ENCODE measurements at places on chromosomes 1 and 21.

GRCh38 chr1:201360486-201360885, 17.0 kb downstream of the TNNT2 start:
- no peak for DNase-seq

GRCh38 chr1:1196431-1197187, 9.8 kb downstream of the TNFRSF18 start:
- DNase-seq, result no peak

DNA sequence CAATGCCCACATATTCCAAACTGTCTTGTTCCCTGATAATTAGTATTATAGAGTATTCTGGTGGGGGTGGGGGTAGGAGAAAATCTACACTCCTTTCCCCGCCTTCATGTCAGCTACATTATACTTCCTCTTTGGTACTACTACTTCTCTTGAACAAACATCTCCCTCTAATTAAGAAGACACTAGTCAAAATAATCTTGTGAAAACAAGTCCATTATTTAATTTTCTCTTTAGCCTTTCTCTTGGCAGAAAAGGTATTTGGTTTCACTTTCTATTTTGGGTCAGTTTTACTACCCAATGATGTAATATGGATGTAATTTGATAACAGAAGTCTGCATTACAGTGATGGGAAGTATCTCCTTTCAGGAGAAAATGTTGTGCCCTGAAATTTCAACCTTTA, 22.5 kb downstream of the NTMT2 start:
- no peak for DNase-seq

- DNase-seq, result no peak
Measured at GRCh38 chr21:41768437-41769042, 1.7 kb upstream of the RIPK4 start.

DNA sequence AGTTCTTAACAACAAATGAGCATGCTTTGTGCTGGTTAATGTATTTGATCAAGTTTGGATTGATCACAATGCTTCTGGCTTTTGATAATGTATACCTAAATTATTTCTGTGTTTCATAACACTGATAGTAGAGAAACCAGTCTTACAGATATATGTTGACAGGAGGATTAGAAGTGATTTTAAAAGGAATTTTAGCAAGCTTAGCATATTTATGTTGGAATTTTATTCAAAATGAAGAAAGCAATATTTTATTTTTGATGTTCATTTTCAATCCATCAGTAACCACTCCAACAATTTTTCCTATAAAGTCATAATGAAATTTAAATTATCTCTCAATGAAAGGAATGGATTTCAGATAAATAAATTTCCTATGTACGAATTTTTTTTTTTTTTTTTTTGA, 291.8 kb downstream of the HHIPL2 start:
- no peak for DNase-seq

DNA sequence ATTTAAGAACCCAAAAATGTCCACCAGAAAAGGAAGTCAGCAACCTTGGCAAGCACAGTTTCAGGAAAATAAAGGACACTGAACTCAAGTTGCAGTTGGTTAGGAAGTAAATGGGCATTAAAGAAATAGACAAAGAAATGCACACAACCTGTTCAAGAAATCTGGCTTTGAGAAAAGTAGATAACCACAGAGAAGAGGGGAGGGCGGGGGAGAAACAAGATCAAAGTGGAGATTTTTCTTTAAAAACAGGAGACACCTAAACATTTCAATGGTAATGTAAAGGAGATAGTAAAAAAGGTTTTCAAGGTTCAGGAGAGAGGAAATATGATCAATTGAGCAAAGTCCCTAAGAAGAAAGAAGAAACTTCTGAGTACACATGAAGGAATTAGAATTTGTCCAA, 29.1 kb downstream of the SYDE2 start:
- no peak for DNase-seq

DNA sequence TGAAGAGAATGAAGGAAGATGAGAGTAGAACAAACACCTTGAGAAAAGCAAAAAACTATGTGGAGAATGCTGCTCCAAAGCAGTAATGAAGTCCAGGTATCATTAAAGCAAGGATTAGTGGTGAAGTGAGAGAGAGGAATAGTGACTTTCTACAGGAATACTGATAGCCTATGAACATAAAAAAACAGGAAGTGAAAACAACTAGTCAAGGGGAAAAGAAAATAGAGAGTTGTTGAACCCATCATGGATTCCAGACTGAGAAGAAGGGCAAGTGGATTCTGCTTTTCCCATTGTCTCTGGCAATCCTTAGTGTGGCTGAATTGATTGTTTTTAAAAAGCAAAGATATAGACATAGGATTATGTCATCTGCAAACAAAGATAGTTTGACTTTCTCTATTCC, 119.9 kb upstream of the LHX8 start:
- DNase-seq, result no peak

- no peak for DNase-seq
Measured at GRCh38 chr1:208254862-208255261, 10.7 kb upstream of the PLXNA2 start.
